ENCODE measurements at places on chromosomes 4 and X. TPM values are rescaled to one million over a fixed set of nuclear protein-coding genes. Genes with fewer than 3 reads are reported as not detected.

DNA sequence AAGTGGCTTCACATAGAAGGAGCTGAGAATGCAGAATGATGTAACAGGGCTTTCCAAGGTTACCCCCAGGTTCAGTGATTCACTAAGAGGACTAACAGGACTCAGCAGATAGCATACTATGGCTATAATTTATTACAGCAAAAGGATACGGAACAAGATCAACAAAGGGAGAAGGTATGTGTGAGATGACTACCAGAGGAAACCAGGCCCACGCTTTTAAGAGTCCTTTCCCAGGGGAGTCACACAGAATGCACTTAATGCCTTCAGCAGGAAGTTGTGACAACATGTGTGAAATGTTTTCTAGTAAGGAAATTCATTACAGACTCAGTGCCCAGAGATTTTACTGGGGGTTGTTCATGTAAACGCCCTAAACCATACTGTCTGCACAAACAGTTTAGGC lies 373.6 kb upstream of the MAGEB2 start:
- no peak for DNase-seq

DNA sequence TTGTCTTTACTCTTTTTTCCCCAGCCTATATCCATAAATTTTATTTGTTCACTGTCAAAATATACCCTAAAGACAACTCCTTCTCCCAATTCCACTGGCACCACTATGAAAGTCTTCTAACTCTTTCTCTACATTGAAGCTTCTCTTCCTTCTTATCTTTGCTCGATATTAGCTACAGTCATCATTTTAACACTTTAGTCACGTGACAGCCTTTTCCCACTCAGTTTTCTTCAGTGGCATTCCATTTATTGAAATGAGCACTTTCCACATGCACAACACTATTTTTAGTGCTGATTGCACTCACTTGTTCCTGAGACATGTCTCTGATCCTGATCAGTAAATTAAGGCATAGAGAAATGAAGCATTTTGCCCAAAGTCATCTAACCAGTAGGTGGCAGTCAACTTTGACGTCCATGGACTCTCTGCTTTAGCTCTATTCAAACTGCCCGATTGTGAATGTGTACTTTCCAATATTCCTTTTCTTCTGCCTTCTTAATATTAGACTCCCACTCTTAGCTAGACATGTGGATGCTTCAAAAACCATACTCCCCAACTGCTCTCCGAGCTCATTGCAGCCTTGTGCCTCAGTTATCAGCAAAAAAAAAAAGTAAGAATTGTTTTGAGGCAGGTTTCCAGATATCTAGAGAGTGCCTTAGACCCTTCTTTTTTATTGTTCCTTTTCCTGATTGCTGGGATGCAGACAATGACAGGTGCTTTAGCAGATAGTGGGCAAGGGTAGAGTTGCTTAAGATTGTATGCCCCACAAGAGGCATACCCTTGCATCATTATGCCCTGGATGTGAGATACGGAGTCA lies 394.4 kb upstream of the ADGRL3 start:
- DNase-seq = no peak

GRCh38 chrX:51862920-51863319 lies 30.5 kb upstream of the MAGED1 start:
- DNase-seq = no peak

GRCh38 chr4:22356987-22357596 lies 158.8 kb downstream of the ADGRA3 start:
- DNase-seq = no peak

DNA sequence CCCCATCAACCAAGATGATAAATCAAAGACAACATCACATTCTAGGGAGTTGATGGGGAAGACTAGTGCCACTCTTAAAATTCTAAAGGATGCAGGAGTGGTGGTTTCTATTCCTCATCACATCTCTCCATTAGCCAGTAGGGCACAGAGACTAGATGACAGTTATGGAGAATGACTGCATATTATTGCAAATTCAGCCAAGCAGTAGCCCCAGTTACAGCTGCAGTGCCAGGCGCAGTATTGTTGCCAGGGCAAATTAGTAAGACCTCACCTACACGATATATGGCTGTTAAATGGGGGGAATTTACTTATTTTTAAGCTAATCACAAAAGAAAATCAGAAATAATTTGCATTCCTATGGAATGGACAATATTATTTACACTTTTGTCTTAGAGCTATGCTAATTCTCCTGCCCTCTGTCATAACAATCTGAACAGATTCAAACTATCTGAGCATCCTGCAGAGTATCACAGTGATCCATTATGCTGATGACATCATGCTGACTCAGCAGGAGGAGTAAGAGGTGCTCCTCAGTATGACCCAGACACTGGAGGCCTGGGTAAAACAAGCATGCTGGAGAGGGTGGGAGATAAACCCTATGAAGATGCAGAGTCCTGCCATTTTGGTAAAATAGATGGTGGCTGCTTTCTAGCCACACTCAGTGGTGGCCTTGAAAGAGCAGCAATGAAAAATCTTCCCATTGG lies 24.7 kb downstream of the ETNPPL start:
- DNase-seq = no peak

DNA sequence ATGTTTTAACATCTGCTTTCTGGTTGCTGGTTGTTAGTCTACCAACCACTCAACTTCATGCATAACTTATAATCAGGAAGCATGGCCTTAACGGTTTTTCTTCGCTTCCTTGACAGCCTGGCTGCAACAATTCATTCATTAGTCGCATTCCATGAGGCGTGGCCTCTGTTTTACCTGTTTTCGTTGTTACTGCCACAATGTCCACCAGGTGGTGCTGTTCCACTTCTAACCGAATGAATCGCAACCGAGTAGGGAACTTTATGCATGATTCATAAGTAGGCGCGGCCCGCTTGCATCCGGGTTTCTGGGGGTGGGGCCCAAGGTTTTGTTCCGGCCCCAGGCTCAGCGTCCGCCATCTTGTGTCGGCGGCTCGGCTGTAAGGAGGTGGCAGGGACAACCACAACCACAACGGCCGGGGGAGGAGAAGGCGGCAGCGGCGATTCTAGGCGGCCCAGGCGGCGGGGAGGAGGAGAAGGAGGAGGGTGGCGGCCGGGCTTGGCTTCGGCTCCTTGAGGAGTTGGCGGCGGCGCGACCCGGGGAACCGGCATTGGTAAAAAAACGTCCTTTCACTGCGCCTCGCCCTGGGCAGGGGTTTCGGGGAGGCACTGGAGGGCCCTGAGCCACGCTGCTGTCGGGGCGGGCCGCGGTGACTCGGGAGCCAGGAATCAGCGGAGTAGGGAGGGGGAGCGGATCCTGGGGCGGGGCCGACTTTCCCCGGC lies at the start of gene UBA1:
TSS of gene UBA1 (plus strand) at position 355 of the 719 bp plus-strand sequence. CDS start 4,974 bp downstream, outside the sequence.
- DNase-seq = peak; percentile 93

GRCh38 chr4:156764846-156765245 lies 206.8 kb downstream of the PDGFC start:
- DNase-seq = no peak

- DNase-seq = no peak
These were observed 191.4 kb downstream of the ADGRA3 start for GRCh38 chr4:22324422-22324821.

DNA sequence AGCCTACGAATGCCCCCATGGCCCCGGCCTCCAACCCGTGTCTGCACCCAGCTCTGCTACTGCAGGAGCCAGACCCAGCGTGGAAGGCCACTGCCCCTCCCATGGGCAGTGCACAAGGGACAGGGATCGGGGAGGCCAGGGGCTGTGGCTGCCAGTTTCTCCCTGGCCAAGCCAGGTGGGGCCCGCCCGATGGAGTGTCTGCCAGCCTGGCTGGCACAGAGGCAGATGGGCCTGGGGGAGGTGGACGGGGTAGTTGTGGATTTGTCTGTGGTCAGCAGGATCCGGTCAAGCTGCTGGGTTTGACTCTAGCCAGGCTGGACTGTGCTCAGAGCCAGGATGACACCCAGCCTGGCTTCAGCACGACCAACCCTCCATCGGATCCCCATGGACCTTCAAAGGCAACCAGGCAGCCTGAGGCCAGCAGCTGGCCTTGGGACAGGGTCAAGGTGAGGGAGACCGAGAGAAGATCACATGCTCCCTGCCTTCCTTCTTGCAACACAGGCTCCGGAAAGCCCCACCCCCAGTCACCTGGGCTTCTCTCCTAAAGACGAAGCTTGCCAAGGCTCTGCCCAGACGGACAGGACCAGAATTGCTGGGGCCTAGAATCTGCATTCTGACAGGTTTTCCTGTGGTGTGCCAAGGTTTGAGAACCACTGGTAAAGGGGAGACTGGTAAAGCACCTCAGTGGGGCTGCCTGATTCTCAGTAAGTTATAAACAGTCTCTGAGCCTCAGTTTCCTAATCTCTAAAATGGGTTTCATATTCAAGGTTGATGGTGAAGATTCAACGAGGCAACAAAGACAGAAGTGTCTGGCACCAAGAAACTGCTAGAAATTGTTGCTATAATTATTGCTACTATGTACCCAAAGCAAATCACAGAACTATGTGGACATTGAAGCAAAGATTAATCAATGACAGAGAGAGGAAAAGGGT lies 78.6 kb downstream of the PPP2R2C start:
- DNase-seq = no peak

DNA sequence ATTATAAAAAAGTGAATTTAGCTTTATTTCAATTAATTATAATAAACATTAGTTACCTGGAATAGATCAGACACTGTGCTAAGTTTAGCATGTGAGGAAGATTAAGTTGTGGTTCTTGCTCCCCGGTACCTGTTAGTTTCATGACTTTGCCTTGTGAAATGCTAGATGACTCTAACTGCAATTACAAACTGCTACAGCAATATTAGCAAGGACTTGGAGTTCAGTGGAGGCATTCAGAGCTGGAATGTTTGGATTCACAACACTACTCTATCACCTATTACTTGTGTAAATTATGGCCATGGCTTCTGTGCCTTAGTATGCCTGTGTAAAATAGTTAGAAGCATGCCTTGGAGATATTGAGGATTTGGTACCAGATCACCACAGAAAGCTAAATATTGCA lies 21.4 kb upstream of the ANXA10 start:
- no peak for DNase-seq

DNA sequence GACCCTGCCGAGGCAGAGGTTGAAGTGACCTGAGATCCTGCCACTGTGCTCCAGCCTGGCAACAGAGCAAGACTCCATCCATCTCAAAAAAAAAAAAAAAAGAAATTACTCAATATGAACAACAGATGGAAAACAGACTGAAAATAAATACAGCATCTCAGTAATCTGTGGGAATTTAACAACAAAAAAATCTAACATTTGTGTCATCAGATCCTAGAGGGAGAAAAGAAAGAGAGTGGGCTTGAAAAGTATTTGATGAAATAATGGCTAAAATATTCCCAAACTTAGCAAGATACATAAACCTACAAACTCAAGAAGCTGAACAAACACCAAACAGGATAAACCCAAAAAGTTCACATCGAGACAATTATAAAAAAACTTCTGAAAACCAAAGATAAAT lies 84.7 kb downstream of the CENPC start:
- no peak for DNase-seq

DNA sequence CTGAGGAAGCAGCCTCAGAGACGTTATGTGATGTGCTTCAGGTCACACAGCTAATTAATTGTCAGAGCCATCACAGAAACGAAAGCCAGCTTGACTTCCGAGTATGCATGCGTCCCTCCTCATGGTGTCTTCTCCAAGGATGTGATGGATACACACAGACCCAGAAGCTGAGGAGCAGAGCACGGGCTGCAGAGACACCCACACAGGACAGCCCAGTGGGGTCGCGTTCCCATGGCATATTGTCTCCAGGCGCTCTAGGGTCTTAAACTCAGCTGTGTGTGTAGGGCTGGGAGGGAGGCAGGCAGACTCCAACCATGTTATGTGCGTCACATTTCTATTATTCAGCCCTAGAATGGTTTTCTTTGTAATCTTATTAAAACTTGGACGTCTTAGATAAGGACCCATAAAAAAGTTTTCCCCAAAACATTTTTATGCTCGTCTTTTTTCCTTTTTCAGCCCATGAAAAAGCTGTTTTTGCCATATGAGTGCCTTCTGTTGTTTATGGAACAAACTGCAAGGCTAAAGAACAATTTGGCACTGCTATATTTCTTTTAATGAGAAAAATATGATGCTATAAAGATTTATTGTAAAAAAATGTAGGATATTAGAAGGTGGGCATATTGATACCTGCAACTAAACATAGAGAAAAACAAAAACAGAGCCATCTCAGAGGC lies 48.5 kb downstream of the TENM3 start:
- no peak for DNase-seq

- peak; percentile 79 for DNase-seq
These were observed at the start of gene SMAD1 for GRCh38 chr4:145481164-145481941. TSS of gene SMAD1 (plus strand) at chr4:145481853. CDS start at chr4:145514614, 32,761 bp downstream.

GRCh38 chr4:4694296-4694772 lies 152.5 kb upstream of the STX18 start:
- DNase-seq = peak; percentile 49

DNA sequence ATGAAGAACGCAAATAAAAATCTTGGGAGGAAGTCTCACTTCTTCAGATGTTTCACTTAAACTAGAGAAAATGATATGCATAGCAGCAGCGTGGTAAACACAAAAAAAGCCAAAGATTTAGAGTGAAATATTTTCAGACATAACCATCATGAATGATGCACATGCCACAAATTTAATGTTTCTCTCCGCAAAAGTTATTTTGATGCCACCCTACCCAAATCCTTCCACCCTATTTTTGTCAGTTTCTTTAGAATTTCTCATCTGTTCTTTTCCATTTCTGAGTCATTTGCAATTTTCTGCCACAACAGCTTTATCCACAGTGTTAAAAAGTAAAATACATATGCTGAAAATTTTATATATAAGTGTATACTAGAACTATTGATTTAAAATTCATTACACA lies 1663.7 kb upstream of the ADGRL3 start:
- no peak for DNase-seq

GRCh38 chrX:14303891-14304290 lies 225.4 kb upstream of the GLRA2 start:
- DNase-seq = no peak

DNA sequence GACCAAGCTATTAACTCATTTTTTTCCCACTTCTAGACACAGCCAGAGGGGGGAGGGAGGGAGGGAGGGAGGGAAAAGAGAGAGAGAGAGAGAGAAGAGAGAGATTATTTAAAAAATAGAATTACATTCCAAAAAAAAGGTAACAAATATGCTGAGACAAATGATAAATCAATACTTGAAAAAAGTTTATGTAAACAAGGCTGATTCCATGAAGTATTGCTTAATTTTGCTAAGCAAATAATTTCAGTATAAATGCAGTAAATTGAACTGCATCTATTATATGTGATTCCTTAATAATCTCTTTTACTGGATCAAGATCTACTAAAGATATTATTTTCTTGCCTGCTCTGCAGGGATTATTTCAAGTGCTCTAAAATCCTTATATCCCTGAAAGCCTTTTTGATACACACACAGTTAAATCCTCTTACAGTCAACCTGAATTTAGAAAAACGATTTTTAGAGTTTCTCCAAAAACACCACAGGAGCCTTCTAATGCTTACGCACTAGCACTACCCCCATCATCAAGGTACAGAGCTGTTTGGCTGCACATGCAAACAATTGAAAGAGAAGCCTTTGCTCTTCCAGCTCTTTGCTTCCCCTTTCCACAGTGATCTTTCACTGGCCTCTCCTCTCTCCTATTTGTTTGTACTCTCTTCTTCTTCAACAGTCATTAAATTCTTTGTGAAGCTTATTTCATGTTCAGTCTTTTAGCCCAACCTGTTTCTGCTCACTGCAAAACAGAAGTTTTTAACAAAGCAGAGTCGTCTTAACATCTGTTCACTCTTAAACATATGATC lies 426.3 kb upstream of the FAM241A start:
- DNase-seq = no peak

- no peak for DNase-seq
These were observed 90.5 kb downstream of the TBL1X start for GRCh38 chrX:9555354-9555753.

Gene CD40LG
- total RNA-seq = 0.11 TPM

Gene MTNR1A
- total RNA-seq = 0.73 TPM

Gene NDST4
- not detected for total RNA-seq

Gene POU3F4
- 3.6 TPM for total RNA-seq

Gene GAGE12J
- not detected for total RNA-seq

Gene SYTL5
- 0.39 TPM for total RNA-seq

Gene HCCS
- total RNA-seq = 28.0 TPM

Gene G6PD
- 64.7 TPM for total RNA-seq
